HTR-8/SVneo (cell line): ENCODE measurements at places on chromosomes 6 and 20.

DNA sequence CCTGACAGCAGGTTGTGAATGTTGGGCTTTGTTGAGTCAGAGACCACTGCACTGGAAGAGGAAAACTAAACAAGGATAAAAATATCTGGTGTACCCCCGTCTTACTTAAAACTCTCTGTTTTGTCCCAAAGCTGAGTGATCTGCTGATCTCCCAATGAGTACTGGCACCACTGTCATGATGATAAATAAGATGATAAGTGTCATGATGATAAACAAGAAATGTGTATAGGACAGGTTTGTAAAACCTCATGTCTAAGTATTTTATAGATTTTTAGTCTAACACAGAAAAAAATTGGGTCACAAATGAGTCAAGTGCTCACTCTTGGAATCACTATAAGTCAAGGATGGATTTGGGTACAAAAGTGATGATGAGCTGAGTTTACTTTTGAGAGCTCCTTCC lies 8.5 kb upstream of the SIM1 start:
- DNase-seq = no peak

- no peak for DNase-seq
These were observed 226.1 kb upstream of the GMDS start for GRCh38 chr6:2471472-2471871.

GRCh38 chr20:39298121-39298520 lies 336.0 kb downstream of the DHX35 start:
- DNase-seq = no peak

DNA sequence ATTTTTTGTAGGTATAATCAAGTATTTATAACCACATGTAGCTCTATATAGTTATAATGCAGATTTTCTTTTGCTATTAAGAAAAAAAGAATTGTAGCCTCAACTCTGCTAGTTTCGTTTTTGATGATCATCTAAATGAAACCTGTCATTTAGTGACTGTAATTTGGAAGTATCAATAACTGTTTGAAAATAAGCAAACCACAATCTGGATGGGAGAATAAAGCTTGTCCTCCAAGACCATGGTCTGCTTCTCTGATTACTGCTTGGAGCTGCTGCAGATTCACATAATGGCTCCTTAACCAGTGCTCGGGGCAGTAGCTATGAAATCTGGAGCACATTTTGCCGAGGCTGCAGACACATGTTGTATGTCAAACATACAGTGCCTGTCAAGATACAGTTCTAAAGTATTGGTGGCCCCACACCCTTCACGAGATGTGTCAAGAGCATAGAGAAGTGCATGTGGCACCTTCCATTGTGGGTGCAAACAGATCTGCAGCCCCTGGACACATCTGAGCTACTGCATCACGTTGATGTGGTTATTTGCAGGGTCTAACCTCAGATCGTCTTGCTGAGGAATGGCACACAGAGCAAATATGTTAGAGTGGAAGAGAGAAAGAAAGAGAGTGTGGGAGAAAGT lies 255.7 kb upstream of the SUPT3H start:
- no peak for DNase-seq

- no peak for DNase-seq
These were observed 13.2 kb upstream of the IRF4 start for GRCh38 chr6:378090-378957.

DNA sequence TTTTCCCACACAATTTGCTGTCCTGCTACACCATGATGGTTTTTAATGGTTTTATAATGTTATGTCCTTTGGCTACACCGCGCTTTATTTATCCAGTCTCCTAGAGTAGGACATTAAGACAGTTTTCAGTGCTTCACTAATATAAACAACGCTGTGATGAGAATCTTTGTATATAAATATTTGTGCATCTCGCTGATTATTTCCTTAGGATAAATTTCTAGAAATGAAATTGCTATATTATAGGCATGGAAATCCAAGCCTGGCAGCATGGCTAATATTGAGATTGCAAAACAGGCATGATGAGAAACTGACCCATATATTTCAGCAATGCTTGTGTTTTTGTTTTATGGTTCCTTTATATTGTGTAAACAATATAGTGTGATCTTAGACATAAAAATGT lies 81.4 kb upstream of the ATXN1 start:
- no peak for DNase-seq

- no peak for DNase-seq
These were observed 8.8 kb upstream of the CEP85L start for GRCh38 chr6:118660218-118660569.

- DNase-seq = no peak
These were observed 962.7 kb downstream of the GRIK2 start for GRCh38 chr6:102356170-102356569.

DNA sequence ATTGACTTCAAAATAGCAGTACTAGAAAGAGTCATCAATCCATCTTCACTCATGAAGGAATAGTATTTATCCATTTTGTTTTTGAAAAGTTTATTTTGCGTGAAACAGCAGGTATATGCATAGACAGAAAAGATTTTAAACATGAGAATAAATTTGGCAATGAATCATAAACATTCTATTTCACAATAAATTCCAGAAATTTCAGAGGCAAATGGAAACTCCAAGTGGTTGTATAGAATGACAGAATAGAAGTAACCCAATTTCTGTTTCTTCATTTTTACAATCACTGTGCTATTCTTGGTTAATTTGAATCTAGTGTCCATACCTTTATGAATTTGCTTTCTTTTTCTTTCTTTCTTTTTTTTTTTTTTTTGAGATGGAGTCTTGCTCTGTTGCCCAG lies 173.0 kb upstream of the ECI2 start:
- no peak for DNase-seq

- DNase-seq = no peak
These were observed 174.9 kb upstream of the GGTLC1 start for GRCh38 chr20:24163506-24163905.

GRCh38 chr6:135329851-135330803 lies 149.0 kb downstream of the MYB start:
- no peak for DNase-seq

DNA sequence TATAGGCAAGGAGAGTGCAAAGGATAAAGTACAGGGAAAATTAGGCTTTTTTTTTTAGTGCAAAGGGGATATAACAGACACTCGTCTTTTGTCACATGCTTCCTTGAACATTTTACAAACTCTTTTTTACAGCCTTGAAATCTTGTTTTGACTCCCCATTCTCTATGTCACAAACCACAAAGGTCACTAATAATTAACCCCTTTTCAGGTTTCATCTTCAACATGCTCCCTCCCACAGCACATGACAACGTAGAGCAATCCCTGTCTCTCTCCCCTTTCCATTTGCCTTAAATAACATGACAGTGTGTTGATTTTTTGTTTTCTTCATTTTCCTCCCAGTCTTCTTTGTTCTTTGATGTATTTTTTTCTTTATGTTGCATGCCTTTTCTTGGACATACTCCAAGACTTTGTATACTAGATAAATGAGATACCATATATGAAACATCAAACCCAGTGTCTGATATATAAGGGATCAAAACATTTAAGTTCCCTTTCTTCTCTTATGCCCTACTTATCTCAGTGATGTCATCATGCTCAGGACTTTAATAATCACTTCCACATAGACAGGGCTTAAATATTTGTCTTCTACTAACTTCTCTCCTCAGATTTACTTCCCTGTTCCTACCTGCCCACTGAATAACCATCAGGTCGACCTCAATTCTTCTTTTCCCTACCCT lies 378.7 kb upstream of the HSF2 start:
- DNase-seq = no peak

DNA sequence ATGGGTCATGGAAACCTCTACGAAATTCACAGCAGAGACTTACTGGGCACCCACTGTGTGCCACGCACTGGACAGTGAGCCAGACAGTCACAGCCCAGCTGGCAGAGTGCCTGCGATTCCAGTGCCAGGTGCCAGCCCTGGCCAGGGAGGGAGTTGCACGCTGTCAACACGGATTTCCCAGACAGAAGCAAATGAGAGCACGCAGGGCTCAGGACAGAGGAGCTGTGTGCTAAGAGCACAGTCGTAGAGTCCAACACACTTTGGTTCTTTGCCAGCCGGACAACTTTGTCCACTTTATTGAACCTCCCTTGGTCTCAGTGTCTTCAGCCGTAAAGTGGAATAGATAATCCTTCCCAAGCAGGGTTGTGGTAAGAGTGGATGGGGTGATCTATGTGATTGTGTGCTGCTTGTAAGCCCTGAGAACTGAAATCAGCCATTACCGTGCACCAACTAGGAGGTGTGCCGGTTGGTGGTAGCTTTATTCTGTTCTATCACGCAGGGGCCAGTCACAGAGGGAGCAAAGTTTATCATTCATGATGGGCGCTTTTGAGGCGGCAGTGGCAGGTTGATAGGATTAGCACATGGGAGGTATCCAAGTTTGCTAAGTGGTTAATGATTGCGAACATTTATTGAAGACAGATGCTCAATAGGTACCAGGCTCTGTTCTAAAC lies 40.6 kb downstream of the SIRPA start:
- DNase-seq = no peak

- peak; percentile 98 for DNase-seq
These were observed 37.4 kb upstream of the SLC9A8 start for GRCh38 chr20:49775229-49775693.

DNA sequence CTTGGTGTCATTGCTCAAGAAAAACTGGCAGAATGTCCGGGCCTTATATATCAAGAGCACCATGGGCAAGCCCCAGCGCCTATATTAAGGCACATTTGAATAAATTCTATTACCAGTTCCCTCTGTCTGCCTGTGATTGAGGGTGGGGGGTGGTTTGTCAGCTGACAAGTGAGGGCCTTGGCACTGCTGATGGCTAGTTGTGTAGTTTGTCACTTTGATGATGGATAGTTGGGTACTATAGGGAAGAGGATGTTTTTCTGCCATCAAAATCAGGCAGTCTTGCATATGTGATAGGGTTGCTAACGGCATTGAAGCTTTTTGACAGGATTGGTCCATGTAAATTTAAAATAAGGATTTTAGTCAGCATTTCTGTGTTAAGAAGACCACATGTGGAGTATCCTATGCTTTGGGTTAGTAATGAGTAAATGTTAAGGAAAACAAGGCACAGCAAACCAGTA lies 2.5 kb downstream of the RPL10A start:
- DNase-seq = no peak

GRCh38 chr6:6695625-6696276 lies 107.2 kb downstream of the LY86 start:
- no peak for DNase-seq
